Activated CD4-positive, alpha-beta memory T cell treated with anti-CD3 and anti-CD28 coated beads for 36 hours (primary cell): ENCODE measurements at places on chromosomes 13 and 19.

DNA sequence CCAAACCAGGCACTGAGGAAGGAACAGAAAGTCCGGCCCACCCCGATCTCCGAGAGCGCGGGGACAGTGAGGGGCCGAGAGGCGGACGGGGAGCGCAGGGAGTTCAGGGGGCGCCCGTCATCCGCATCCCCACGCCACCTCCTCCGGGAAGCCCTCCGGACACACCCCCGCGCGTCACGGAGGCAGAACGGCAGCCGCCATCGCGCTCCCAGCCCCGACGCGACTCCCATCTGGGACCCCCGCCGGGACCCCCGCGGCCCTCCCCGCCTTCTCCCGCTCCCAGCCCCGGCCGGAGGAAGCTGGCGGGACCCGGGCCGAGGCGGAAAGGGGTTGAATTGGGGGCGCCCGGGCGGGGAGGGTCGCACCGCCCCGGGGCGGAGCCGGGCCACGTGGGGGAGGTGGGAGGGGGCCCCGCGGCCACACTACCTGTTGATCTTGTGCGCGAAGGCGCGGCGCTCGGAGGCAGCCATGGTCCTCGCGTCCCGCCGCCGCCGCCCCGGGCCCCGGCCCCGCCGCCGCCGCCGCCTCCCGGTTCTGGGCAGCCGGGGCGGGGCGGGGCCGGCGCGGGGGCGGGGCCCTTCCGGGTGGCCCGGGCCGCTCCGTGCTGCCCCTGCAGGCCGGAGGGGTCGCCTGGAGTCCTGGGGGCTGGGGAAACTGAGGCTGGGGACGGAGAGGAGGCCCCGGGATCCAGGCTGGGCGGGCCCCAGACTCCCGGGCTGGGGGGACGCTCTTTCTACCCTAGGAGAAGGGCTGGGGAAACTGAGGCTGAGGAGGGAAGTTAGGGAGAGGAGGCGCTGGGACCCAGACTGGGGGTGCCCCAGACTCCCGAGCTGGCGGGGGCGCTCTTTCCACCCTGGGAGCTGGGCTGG, at the start of gene DOCK6:
DOCK6 (minus strand) TSS at position 554 of the 869 bp plus-strand sequence; CDS start at position 470, 84 bp downstream.
- peak; percentile 32 for DNase-seq
- H3K36me3 ChIP-seq, result no peaks in the 10 kb centered on the region
- H3K27ac ChIP-seq, result no peak within 1 kb of the TSS
- H3K4me1 ChIP-seq, result no peaks in the 10 kb centered on the region

DNA sequence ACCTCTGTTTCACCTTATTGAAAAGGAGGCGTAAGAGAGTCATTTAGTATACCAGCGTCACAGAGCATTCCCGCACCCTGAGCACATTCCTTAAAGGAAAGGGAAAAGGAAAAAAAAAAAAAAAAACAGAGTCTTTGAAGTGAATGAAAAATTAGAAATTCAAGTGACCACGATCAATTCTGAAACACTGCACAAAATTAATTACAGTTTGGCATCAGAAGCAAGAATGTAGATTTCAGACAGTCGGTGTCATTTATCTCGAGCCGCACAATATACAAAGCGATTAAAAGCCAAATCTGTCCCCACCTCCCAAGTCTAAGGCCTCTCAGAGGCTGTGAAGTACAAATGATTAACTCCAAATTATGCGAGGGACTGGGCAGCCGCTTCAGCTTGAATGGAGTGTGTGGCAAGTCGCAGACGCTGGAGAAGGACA, 173.7 kb upstream of the ZNF507 start:
- no peaks in the 10 kb centered on the region for H3K4me1 ChIP-seq
- H3K27me3 ChIP-seq, result peaks cover 2% of the 10 kb centered on the region
- no peaks in the 10 kb centered on the region for H3K36me3 ChIP-seq
- no peak overlapping the region for H3K27ac ChIP-seq

GRCh38 chr13:39347926-39348901, 254.8 kb downstream of the LHFPL6 start:
- H3K4me3 ChIP-seq, result no peak overlapping the region
- no peaks in the 10 kb centered on the region for H3K36me3 ChIP-seq
- H3K27me3 ChIP-seq, result peaks cover 7% of the 10 kb centered on the region
- H3K27ac ChIP-seq, result no peak overlapping the region
- no peak for DNase-seq
- H3K4me1 ChIP-seq, result no peaks in the 10 kb centered on the region

- no peak overlapping the region for H3K4me3 ChIP-seq
- peak; percentile 37 for DNase-seq
- peaks cover 1% of the 10 kb centered on the region for H3K36me3 ChIP-seq
Observed at GRCh38 chr13:42075517-42075916, 27.1 kb downstream of the DGKH start.

- peaks cover 5% of the 10 kb centered on the region for H3K36me3 ChIP-seq
- H3K4me1 ChIP-seq, result peaks cover 26% of the 10 kb centered on the region
- H3K27me3 ChIP-seq, result no peaks in the 10 kb centered on the region
- no peak for DNase-seq
- peak overlapping the region; percentile 82 for H3K4me3 ChIP-seq
- H3K27ac ChIP-seq, result peak overlapping the region; percentile 94
Observed at GRCh38 chr19:43532571-43532961, 422 bp upstream of the ZNF575 start.

DNA sequence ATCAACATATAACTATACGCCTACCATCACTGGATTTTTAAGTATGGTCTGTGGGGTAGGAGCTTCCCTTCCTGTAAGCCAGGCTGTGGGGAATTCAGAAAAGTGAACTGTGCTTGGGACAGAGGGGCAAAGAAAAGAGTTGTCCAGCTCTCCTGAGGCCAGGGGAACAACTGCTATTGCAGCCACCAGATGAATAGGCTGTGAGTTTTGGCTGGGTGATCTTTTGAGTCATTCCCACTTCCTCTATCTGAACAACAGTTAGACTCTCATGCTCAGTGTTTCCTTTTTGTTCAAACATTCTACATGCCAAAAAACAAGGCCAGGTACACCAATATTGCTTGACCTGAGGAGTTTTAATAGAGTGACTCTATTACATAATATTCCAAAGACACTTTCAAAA, 426.2 kb upstream of the DACH1 start:
- H3K4me1 ChIP-seq, result no peaks in the 10 kb centered on the region
- no peak overlapping the region for H3K4me3 ChIP-seq
- H3K36me3 ChIP-seq, result no peaks in the 10 kb centered on the region
- H3K27ac ChIP-seq, result no peak overlapping the region
- no peak for DNase-seq
- no peaks in the 10 kb centered on the region for H3K27me3 ChIP-seq

DNA sequence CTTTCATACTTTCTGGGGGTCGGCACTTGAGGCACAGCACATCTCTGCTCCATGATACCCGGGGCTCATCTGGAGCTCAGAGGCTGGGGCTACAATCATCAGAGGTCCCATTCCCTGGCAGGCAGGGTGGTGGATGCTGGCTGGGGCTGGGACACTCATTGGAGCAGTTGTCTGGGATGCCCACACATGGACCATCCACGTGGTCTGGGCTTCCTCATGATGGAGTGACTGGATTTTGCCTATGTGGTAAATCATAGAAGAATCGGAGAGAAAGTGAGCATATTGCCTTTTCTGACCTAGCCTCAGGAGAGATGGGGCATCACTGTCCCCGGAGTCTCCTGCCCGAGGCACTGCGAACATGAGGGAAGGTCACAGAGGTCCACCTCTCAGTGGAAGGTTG, 91.4 kb upstream of the IRS2 start:
- no peaks in the 10 kb centered on the region for H3K36me3 ChIP-seq
- no peak for DNase-seq
